HuH-7.5 (cell line): ENCODE measurements at places on chromosomes 5 and 9.

GRCh38 chr9:137975527-137975913 lies 97.9 kb downstream of the CACNA1B start:
- DNase-seq: no peak

- DNase-seq: no peak
Measured at GRCh38 chr5:139686706-139687441, 38.7 kb downstream of the CXXC5 start.

GRCh38 chr9:127004946-127005769 lies 90.6 kb downstream of the RALGPS1 start:
- DNase-seq: no peak

DNA sequence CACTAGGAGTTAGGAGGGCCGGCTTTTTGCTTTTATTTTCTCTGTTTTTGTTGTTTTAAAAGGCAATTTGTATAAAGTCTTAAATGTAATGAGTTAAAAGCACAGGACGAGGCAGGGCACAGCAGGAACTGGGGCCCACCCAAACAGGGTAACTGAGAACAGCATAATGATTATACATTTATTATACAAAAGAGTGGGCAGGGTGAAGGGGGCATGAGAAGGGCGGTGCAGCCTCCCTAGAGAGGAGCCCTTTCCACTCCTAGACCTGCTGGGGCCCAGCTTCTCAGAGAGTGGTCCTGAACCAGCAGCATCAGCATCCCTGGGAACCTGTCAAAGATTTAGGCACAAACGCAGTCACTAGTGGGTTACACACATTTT lies 438.0 kb downstream of the AGTPBP1 start:
- no peak for DNase-seq

GRCh38 chr5:91119981-91120850 lies 262.9 kb downstream of the ARRDC3 start:
- DNase-seq: no peak

DNA sequence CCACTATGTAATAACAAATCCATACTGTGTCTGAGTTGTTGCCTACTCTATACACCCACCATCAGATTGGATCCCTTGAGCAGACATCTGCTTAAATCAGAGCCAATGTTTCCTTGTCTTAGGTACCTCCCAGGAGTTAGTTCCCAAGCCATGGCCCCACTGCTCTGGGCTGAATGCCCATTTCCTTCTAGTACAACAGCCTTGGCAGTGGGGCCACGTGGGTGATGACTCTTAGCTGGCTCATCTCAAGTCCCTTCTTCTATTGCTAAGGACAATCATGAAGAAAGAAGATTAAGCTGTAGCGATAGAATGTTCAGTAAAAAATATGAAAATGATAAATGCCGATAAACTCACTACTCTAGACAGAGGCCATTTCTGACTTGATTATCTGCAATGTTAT lies 16.6 kb downstream of the PTGR1 start:
- no peak for DNase-seq

GRCh38 chr5:137792303-137792702 lies 38.1 kb upstream of the HNRNPA0 start:
- no peak for DNase-seq

- no peak for DNase-seq
Measured at GRCh38 chr9:72667181-72667580, 145.8 kb downstream of the TMC1 start.

DNA sequence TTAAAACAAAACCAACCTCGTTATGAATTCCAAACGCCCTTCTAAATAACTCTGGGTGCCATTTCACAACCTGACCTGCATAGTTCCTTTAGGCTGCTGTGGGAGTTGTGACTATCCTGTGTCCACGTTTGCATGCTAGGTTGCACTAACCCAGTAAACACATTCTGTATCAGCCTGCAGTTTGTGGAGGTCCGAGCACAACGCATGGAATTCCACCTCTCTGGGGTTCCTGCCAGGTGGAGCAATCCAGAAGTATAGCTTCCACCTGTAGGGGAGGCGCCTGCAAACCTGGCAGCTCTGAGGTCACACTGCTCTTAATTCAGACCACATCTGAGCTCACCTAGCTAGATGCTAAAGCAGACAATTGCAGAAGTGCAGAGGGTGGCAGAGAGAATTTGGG lies 57.2 kb downstream of the MARCHF3 start:
- no peak for DNase-seq

DNA sequence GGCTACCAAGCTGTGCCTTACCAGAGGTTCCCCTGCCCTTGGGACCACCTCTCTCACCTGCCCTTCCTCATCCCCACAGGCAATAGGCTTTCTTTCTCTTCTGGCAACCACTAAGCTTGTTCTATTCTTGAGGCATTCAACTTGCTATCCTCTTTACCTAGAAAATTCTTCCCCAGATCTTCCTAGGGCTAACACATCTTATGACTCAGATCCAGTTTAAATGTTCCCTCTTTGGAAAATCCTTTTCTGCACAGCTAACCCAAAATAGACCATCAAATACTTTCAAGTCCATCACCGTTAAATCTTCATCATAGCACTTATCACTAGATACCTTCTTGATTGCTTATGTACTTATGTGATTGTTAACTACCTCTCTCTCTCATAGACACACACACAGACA lies 93.7 kb downstream of the ENC1 start:
- DNase-seq: no peak

DNA sequence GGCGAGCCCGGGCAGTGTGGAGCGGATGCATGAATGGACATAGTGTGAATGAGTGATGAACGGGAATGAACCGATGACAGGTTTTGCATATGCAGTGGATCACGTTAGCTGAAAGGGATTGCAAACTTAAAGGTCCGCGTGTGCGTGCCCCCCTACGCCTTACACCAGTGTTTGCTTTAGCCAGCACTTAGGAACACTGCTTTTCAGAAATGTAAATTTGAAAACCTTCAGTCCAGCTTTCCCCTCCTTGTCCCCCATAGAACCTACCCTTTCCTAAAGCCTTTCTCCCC lies 692 bp downstream of the PSAT1 start:
- DNase-seq: no peak

DNA sequence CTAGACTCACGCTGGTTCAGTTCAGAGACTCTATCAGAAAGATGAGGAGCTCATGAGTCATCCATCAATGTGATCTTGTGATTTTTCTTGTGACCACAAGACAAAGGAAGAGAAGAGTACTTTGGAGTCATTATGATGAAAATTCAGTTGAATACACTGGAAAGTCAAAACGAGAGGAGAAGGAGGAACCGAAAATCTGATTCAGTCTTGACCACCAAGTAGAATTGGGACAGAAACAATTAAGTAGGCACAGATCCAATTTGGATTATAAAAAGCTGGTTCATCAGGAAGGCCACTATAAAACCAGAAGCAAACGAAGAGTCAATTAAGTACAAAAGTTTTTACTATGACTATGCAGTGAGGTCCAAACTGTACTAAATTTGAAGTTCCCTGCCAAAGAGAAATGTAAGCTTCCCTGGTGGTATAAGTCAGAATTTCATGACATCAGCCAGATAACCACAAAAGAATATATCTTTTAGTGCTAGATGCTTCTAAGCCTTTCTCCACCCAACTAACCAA lies 90.9 kb downstream of the THBS4 start:
- DNase-seq: no peak

DNA sequence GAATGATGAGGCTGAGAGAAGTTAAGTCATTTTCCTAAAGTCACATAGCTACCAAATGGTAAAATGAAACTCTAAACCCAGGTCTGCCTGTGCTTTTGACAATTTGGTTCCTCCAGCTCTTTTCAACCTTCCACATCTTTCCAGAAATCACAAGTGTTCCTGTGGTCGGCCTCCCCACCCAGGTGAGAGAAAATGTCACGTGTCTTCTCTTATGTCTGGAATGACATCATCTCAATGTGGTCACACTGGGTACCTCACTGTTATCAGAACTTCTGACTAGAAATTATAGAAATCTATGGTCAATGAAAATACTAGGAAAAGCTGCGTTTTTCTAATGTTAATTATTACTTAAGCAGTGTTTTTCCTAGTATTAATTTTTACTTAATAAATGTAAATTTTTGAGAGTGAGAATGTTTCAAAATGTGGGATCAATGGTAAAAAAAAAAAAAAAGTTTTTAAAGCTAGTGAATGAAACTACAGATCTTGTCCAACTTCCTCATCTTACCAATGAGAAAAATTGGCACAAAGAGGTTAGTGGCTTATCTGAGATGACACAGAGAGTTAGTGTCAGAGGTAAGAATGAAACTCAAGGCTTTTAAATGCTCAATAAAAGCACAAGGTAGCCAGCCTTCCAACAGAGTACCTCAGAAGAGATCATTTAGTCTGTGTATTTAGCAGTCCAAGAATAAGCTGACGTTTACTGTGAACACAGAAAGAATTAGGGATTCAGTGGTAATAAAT lies 228.7 kb upstream of the NR4A3 start:
- no peak for DNase-seq

DNA sequence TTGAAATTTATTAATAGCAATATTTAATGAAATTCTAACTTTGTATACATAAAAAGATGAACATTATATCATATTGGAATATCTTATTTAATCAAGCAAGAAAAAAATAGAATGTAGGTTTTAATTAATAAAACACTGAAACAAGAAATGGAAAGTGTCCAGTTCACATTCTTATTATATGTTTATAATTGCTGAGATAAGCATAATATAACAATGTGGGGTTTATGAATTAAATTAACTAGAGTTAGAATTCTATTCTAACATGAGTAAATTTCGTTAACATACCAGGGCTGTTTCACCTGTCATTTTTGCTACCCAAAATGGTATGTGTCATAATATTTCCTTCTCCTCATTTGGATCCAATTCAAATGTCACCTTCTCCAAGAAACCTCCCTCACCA lies 12.3 kb downstream of the CDH9 start:
- DNase-seq: no peak

DNA sequence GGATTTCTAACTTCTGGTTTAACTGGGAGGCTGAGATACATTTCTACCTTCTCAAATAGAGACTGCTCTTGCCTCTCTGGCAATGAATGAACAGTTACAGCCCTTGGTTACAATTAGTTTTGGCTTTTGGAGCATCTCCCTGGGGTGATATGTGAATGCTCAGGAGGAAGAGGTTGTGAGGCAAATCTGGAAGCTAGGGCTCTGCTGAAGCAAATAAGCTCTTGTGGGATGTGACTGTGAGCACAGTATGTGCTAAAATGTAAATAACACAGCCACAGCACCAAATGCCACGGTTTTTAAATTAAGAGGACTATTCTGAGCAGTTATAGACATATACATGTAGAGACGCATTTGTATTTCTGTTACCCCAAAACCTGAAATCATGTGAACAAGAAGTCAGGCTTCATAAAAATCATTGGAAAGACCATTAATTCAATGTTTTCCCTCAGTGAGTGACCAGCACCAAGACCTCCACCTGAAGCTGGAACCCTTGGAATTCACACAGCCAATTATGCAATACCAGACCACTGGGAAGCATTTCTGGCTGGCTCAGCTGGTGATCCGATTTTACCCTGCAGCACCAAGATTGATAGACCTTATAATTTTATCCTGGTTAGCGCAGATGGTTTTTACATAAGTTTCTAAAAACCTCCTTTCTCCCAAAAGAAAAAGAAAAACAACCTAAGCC lies 3.0 kb upstream of the SLC44A1 start:
- no peak for DNase-seq

DNA sequence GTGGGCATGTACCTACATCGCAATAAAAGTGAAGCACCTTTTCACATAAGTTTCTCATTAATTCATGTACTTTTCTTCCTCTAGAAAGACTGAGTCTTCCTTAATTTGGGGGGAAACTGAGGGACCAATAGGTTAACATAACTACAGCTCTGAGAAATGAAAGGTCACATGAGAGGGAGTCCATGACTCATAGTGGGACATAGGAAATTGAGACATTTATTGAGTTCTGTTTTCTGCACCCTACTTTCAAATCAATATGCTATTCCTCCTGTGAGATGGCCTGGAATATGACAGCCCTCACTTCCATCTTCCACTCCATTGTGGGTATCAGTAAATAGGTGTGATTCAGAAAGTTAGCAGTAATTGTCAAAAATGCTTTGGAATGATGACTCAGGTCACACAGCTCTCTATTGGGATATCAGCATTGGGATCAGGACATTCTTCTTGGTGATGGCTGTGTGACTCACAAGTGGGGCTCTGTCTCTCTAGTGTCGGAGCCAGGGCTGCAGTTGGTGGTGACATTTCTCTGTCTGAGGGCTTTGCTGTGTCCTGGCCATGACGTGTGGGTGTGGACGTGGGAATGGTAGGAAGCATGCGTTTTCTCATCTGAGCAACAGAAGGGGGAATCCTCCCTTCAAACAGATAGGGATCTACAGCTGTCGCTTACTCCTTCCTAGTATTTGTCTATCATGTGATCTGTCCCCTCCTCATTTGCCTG lies 125.0 kb downstream of the TRIO start:
- DNase-seq: no peak

- no peak for DNase-seq
Measured at GRCh38 chr5:66724349-66725139, 128.4 kb downstream of the MAST4 start.

DNA sequence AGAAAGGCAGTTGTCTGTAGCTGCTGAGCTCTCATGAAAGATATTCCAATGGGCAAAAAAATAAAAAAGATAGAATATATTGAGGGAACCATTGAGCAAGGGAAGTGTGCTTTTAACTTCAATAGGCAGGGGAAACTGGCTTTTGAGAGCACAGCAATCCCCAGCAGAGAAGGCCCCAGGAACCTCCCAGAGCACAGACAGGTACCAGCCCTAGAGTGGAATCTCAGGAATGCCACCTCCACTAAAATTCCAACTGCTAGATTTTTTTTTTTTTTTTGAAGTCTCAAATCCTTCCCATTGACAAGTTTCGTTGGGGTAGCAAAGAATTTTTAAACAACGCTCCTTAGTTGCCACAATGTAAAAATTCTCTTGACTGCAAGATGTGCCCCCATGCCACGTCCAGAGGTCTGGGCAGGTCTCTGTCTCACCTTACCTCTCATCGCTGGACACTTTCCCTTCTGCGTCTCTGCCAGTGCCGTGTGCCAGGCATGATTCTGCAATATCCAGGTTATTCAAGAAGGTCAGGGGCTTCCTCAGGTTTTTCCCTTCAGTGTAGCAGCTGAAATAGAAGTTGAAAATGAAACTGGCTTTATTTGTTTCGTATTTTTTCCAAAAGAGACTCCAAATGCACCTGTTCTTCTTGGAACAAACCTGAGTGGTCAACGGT lies 64.2 kb upstream of the IRX1 start:
- no peak for DNase-seq

DNA sequence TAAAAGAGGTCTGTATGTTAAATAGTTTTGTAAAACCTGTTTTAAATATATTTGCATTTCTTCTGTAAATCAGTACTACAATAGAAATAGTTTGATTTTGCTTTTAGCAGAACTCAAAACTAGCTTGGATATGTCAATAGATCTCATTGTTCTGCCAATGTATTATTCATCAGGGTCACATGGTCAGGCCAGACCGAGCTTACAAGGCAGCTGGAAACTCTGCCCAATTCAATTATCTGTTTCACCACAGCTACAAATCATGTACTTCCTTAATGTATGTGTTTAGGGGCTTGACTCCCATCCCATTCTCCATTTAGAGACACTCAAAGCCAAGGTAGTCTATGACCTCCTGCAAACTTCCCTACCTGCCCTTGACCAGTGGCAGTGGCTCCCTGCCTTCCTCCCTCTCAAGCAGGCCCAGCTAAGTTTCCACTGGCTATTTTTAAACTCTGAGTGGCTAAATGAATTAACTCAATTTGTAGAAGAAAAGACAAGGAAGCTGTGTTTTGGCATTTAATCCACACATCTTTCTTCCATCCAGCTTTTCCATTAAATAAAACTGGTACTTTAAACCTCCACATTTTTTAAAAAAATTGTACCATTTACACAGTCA lies 46.4 kb upstream of the SELENOP start:
- no peak for DNase-seq

- DNase-seq: no peak
Measured at GRCh38 chr5:157371655-157372471, 88.2 kb upstream of the NIPAL4 start.

GRCh38 chr5:135042595-135042994 lies 8.6 kb upstream of the PITX1 start:
- no peak for DNase-seq
